Caco-2 (cell line): ENCODE measurements at places on chromosomes 3 and 15. TPM values are rescaled to one million over a fixed set of nuclear protein-coding genes. Genes with fewer than 3 reads are reported as not detected.

Gene C3orf62
- total RNA-seq, result 5.5 and 6.5 TPM in 2 replicates

Gene ADAMTS17
- 1.5 and 2.0 TPM in 2 replicates for total RNA-seq

Gene RFTN1
- 8.3 and 10.2 TPM in 2 replicates for total RNA-seq

Gene ZDHHC23
- 9.0 and 9.1 TPM in 2 replicates for total RNA-seq

Gene SLC22A14
- 0.14 and 0.23 TPM in 2 replicates for total RNA-seq
